ENCODE measurements at places on chromosomes 4 and X.

- DNase-seq = no peak
Observed at GRCh38 chr4:112648263-112649054, 11.5 kb downstream of the LARP7 start.

DNA sequence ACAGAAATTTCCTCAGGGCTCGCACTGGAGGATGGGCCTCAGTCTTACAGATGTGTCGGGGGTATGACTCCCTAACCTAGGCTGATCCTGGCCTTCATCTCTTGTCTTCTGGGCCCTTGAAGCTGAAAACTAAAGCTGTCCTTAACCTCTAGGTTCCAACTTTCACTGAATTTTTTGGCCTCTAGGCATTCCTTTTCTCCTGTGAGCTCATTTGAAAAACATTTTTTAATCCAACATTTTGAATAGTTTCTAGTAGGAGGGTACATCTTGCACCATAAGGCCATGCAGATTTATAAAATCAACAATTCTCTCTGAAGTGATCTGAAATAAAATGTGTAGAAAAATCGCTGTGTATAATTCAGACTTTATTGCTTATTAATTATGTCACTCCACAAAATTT lies 19.7 kb downstream of the RWDD4 start:
- DNase-seq = no peak

- no peak for DNase-seq
Observed at GRCh38 chr4:833731-834367, 7.9 kb upstream of the CPLX1 start.

- no peak for DNase-seq
Observed at GRCh38 chrX:118603981-118604380, 108.4 kb downstream of the DOCK11 start.

- DNase-seq = no peak
Observed at GRCh38 chrX:153926552-153926857, 441 bp upstream of the ARHGAP4 start.

DNA sequence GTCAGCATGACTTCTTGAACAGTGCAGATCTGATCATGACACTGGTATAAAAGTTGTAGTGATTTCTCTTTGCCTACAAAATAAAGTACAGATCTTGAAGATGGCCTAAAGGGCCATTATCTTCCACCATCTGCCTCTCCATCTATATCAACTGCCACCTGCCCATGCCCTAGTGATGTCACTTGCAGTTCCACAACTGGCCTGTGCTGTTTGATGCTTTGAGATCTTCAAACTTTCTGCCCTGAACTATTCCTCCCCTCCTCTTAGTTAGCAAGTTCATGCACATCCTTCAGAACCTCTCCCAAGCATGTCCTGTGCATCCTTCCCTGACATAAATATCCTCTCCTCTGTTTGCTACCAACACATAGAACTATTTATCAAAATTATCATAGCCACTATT lies 217.0 kb downstream of the SOWAHB start:
- no peak for DNase-seq

GRCh38 chrX:122586831-122587230 lies 597.2 kb upstream of the GRIA3 start:
- DNase-seq = no peak

DNA sequence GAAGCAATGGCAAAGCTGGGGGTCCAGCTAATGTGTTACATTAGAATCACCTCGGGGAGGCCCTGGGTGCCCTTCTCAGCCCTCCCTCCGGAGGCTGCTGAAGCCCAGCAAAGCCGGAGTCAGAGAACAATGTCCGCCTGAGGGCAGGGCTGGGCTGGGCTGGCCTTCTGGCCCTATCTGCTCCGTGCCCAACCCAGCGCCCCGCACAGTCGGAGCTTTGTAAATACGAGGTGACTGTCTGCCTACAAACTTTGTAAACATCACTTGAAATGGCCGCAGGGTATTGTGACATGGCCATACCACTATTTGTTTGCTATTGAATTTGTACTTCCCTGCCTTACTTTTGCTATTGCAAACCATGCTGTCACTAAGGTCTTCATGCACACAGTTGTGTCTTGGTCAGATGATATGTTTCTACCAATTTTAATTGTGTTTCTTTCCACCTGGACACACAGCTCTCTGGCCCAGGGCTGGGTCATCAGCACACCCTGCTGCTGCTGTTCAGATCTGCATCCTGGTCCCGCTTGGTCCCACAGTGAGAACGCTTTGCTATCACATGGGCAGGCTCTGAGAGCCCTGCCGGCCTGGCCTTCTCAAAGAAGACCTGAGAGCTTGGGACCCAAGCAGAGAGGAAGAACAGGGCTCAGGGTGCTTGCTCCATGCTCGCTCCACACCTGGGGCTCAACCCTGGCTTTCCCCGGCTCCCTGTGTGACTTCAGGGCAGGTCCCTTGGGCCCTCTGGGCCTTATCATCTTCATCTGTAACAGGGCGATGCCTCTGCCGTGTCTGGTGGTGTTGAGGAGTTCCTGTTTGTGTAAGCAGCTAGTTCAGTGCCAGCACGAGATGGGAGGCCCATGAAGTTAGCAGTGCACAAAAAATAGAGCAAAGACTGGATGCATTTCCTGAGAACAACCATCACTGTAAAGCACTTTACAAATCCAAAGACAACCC lies 2.3 kb downstream of the S100P start:
- peak; percentile 78 for DNase-seq

DNA sequence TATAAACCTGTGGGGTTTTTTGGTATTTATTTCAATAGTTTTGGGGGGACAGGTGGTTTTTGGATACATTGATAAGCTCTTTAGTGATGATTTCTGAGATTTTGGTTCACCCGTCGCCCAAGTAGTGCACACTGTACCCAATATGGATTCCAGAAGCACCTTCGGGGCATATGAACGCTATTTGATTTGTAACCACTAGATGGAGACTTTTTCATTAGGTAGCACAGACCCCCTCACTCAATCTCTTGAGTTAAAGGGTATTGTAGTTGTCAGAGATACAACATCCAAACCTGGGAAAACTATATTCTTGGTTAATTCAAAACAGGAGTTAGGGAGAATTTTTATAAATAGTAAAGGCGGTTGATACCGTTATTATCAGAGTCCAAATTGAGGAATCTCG lies 79.8 kb downstream of the SPANXN3 start:
- DNase-seq = no peak

DNA sequence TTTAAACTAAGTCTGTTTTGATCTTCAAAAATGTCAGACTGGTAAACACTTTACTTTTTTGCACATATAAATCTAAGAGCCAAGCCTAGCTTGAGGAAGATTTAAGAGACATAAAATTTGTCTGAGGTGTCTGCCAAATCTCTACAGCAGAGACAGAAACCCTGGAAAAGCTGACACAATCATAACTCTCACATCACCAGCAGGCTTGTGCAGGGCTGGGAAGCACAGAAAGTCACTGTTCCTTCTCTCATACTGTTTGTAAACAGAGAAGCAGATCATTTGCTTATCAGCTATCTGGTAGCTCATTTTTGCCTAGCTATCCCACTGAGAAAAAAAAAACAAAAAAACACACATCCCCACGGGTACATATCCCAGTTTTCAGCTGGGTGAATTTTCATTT lies 7.0 kb downstream of the ENOX2 start:
- no peak for DNase-seq

DNA sequence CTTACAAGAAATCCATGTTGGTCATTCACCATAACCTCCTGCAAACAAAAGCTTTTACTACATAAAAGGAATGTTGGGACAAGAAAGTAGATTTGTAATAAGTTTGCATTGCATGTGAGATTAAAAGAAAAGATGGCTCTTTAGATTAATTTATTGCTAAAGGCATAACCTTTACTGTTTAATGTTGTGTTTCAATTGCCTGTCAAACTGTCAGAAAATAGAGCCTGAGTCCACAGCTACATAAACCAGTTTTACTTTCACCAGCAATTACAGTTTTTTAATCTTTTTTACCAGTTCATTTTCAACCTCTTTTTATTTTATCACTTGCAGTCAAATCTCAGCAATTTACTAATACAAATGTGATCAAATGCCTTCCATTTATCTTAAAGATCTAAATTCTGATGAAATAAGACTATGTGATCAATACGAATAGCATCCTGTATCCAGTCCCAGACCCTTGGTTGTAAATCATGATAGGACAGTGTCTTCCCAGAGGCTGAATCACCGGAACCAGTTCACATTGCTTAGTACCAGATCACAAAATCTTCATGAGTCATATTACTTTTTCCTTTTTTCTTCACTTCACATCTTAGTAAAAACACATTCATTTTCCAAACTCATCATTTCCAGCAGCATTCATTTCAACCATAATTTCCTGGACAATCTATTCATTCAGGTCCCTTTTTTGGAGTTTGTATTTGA lies 95.4 kb upstream of the FRG1 start:
- no peak for DNase-seq

DNA sequence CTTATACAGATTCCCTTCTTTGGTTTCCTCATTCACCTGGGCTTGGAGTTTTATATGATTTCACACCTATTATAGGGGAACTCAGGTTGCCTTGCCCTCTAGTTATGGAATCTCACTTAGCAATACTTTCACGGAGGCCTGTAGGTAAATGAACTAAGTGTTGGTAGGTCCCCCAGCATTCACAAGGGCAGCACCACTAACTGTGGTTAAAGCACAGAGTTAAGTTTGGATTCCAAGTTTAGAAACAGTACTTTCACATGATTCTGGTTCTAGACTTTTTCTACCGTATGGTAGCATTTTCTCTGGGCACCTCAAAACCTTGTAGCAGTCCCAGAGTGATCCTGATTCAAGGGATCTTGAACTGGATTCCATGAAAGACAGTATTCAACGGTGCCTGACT lies 46.4 kb downstream of the SH2D1A start:
- DNase-seq = no peak

DNA sequence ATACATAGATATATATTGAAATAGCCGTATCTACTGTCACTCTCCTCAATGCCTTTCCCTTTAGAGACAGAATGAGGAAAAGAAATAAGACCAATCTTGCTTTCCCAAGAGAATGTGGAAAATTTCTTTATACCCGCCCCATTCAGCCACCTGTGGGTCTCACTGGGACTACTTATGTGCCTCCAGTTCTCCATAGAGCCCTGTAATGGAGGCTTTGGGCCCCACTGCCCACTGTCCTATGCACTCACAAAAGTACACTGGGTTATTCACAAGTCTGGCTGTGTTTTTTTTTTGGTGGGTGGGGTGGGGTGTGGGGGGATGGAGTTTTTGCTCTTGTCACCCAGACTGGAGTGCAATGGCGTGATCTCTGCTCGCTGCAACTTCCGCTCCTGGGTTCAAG lies 70.4 kb upstream of the ELOVL6 start:
- no peak for DNase-seq

DNA sequence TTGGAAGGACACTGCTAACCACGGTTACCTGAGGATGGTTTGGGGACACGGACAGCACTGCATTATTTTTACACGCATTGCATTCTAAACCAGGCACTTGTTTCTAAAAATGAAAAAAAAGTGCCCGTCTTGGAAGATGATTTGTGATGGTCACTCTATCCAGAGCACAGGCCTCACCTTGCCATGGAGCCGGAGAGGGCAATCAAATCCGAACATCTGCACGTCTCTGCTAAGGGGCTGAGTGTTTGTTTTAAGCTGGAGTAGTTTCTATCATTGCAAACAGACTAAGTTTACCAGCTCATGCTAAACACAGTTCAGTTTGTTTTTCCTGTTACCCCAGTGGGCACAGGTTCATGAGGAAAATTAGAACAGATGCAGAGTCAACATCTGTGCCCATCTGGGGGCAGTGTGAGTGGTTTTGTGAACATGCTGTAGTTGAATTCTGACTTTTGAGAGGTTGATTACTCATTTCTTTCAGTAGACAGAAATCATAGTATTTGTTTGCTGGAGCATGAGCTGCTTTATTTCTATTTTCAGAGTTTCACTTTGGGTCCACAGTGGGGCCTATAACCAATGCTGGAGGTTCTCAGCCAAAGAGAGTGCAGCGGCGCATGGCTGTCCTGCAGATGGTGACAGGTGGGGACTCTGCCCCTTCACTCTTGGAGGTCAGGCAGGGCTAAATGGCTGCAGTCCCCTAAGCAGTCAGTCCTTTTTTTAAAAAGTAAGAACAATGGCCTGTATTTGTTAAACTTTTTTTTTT lies 65.4 kb upstream of the ENPP6 start:
- no peak for DNase-seq

DNA sequence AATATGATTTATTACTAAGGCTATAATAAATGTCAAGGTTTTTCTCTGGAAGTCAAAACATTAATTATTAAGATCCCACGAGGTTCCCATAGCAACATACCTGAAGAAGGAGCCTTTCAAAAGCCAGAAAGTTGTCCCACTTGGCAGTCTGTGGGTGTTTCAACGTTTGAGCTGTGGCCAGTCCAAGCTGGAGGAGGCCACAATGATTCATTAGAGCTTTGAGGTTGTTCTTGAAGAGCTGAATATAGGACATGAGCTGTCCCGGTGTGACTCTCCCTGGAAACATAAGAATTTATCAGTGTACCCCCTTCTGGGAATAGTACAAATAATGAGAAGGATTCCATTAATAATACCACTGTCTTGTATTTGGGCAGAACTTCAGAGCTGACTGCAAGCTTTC lies 92.1 kb downstream of the SCFD2 start:
- no peak for DNase-seq

- DNase-seq = no peak
Observed at GRCh38 chrX:116801943-116802342, 339.2 kb upstream of the CT83 start.

DNA sequence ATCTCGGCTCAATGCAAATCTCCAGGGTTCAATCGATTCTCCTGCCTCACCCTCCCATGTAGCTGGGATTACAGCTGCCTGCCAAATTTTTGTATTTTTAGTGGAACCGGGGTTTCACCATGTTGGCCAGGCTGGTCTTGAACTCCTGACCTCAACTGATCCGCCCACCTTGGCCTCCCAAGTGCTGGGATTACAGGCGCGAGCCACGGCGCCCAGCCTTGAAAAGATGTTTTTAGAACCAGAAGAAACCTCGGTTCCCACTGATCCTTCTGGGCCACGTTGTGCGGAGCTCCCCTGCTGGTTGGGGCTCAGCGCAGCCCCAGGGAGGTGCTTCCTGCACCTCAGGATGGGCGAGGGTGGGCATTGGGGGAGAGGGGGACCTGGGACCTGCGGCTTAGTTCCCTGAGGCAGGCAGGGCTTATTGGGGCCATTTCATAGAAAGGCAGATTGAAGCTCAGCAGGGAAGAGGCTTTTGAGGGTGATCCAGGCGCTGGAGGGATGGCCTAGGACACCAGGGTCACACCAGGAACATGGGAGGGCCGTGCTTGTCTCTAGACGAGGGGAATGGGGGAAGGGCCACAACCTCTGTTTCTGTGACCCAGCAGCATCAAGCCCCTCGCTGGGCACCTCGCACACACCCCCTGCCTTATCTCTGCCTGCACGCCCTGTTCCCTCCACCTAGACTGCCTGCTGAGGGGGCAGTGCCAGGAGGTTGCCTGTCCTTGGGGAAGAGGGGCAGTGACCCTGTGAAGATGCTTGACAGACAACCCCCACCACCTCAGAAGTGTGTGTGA lies 6.3 kb upstream of the ADD1 start:
- DNase-seq = no peak

GRCh38 chrX:100928660-100929613 lies at the start of gene XKRX:
TSS of gene XKRX (minus strand) at chrX:100928917. CDS start at chrX:100928304, 613 bp downstream.
- peak; percentile 2 for DNase-seq

DNA sequence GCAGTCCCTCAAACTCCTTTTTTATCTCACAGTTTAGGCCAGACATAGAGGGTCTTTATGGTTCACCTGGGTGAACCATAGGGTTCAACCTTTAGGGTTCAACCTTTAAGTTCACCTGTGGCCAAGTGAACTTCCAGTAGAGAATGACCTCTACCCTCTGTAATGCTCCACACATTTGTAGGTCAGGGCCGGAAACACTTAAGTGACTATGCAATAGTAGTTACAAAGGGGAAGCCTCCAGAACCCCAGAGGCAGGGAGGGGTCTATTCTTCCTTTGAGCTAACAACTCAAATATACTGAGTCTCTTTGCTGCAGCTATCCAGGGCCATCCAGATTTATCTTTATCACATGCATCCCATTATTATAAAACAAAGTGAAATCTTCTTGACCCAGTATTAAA lies 100.0 kb downstream of the LARP1B start:
- DNase-seq = no peak

Measured in activated effector memory CD4-positive, alpha-beta T cell treated with Interleukin-2 at 50 U/mL for 16 hours (primary cell).